Neural progenitor cell (in vitro differentiated cells): ENCODE measurements at places on chromosomes 13 and 19. TPM values are rescaled to one million over a fixed set of nuclear protein-coding genes. Genes with fewer than 3 reads are reported as not detected.

Gene NXNL1
- not detected in 2 replicates for total RNA-seq

Gene PALM3
- total RNA-seq: 4.0 TPM in 1 of 2 replicates, not detected in the other

Gene TEX26
- total RNA-seq: not detected in 2 replicates

GRCh38 chr13:40987606-40988280 is 31.4 kb downstream of the ELF1 start:
- DNase-seq: no peak
